ENCODE measurements at places on chromosomes 1 and 21. TPM values are rescaled to one million over a fixed set of nuclear protein-coding genes. Genes with fewer than 3 reads are reported as not detected.

GRCh38 chr1:25036117-25036546, 106.1 kb upstream of the RUNX3 start:
- DNase-seq, result no peak

DNA sequence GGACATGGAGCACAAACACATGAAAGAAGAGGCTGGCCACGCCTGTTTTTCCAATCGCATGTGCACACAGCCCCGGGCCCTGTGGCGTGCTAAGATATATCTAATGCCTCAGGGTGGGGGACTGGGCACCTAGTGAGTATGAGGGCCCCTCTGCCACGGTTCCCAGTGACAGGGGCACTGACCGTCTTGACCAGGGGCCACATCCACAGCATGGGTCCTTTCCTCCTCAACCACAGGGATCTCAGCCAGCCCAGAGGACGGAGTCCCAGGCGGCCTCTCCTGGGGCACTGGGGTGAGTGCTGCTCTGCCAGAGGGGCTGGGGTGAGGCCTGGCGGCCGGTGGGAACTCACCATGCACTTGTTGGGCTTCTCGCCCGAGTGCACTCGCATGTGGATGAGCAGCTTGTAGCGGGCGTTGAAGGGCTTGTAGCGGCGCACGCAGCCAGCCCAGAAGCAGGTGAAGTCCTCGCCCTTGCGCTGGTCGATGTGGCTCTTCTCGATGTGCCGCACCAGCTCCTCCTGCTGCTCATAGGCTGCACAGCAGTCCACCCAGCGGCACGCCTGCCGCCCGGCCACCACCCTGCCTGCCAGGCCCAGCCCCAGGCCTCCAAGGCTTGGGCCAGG, 134.7 kb downstream of the DMRTB1 start:
- DNase-seq, result no peak

GRCh38 chr1:109056064-109056463, 14.2 kb upstream of the WDR47 start:
- no peak for DNase-seq

DNA sequence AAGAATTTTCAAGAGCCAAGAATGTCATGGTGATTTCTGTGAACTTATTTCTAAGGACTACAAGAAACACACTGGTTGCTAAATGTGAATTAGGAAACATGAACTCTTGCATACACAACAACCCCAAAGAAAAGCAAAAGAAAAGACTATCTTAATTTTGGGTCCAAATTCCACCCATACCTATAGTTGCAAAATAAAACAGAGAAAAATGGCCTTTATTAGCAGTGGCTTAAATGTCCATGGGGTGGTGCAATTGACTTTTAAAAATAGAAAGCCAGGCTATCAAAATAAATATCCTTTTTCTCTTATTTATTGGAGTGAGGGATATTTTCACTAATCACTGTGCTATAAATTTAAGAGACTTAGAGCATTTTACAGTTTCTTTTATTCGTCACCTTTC, 80.9 kb upstream of the DPYD start:
- no peak for DNase-seq

- DNase-seq, result no peak
These were observed 2.9 kb downstream of the PTPRF start for GRCh38 chr1:43533584-43533983.

ZDHHC18 gene
- 70.2 TPM for total RNA-seq

DNA sequence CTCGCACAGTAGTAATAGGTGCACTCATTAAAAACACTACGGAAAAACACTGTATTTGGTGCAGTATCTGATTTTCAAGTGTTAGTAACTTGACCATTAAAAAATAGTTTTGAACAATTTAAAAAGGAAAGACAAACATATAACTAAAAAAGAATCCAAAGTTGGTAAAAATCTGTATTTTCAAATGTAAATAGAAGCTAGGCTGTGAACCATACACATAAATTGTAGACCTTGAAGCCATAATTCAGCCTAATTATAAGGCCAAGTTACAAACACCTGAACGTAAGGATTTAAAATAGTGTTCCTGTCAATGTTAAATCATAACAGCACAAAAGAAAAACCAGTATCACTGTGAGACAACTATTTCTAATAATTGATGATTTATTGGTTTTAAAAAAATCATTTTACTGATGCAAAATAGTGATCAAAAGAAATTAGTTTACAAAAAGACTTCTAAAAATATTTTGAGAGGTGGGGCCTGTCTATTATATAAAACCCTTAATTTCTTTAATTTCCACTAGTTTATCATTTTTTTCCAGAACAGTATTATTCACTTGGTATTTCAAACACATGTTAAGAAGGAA, 4.5 kb downstream of the IRF2BP2 start:
- no peak for DNase-seq

Data from T-helper 17 cell (primary cell).